Stimulated activated CD8-positive, alpha-beta memory T cell treated with anti-CD3 and anti-CD28 coated beads, Interleukin-15, amount 100 ng/mL, for 24 hours (primary cell): ENCODE measurements at places on chromosomes 2 and 18.

DNA sequence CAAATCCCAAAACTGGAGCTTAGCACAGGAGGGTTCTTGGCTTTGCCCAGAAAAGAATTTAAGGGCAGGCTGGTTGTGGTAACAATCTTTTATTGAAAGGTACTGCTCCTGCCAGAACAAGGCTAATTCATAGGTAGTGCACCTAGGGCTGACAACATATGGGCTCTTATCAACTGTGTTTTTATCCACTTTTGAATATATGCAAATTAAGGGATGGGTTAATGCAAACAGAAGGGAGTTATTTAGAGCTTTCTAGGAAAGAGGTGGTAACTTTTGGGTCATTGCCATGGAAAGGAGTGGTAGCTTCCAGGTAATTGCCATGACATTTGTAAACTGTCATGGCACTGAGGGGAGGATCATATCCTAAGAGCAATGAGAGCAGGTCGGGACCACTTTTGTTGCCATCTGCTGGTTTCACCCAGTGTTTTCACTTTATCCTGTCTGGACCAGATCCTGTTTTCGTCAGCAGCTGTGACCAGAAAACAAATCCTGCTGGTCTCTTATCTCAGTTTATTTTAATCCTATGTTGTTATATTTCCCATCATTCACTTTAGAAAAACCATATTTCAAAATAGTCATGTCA is 981 bp downstream of the C2orf66 start:
- DNase-seq = no peak

GRCh38 chr2:121128741-121129659 is 156.0 kb downstream of the TFCP2L1 start:
- no peak for DNase-seq

DNA sequence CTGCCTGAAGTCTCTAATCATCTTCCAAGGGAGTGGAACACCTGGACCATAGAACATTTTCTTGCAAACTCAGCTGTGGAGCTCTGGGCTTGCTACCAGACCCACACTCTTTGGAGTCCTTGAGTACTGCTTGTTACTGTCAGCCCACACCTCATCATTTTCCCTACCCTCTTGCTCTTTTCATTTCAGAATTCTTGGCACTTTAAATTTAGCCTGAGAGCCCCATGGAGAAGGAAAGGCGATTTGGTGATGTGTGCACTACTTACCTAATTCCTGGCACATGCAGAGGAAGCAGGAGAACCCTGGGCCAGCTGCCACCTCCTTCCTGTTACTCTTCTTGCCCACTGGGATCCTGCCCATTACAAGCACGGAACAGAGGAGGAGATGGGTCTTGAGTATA is 31.7 kb downstream of the TMEM178A start:
- no peak for DNase-seq

DNA sequence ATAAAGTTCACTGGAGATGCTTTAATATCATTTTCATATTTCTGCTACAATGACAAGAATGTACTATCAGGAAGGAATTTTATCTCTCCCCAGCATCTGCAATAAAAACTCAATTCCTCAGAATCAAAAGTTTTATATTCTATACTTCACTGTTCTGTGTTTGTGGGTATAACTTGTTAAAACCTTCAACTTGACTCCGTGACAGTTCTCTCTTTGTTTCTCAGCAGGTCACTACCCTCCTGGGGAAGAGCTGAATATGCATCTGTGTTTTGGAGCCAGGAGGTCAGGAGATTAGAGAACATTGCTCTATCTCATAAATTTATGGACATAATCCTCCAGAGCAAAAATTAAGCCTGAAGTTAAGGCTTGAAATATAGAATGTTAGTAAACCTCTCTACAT is 411.4 kb downstream of the TRIB2 start:
- DNase-seq = no peak

- no peak for DNase-seq
These were observed 187.1 kb downstream of the GULP1 start for GRCh38 chr2:188478724-188479123.

- no peak for DNase-seq
These were observed 25.5 kb upstream of the SNED1 start for GRCh38 chr2:240972636-240973521.

DNA sequence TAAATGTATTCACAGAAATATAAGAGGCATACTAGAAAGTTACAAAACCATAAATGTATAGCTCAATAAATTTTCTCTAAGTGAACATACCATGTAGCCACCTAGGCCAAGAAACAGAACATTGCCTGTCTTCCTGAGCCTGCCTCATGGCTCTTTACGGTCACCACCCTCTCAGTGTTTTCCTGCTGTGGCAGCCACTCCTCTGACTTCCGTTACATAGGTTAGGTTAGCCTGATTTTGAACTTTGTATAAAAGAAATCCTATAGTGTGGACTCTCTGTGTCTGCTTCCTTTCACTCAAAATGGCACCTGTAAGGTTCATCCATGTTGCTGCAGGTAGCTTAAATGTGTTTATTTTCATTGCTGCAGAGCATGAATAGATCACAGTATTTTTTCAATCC is 11.6 kb upstream of the ST3GAL5 start:
- DNase-seq = no peak

DNA sequence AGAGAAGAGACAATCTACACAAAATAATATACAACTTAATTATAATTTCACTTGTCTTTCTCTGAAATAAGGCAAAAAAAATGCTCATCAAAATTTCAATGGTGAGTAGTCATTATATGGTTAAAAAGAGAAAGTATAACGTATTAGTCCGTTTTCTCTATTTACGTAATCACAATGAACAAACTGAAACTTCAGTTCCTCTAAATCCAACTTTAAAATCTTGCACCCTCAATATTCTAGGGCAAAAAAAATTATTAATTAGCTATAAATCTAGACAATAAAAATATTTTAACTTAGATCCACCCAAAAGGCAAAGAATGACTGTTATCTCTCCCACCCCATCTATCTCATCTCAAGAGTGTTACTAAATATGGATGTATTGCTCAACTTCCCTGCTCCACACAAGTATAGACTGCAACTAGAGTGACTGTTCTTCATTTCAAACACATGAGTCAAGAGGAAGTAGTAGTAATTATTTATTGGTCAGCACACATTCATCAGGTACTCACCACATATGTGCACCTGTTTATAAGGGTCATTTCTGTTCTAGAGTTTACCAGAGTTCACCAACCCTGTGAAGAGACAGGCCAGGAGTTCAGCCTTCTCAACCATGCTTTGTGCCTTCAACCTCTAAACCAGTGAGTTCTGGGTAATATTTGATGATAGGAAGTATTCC is 36.4 kb downstream of the STK39 start:
- no peak for DNase-seq
